ENCODE measurements at places on chromosomes 7 and 10.

- DNase-seq, result no peak
Observed at GRCh38 chr7:2884161-2884560, 40.1 kb upstream of the GNA12 start.

DNA sequence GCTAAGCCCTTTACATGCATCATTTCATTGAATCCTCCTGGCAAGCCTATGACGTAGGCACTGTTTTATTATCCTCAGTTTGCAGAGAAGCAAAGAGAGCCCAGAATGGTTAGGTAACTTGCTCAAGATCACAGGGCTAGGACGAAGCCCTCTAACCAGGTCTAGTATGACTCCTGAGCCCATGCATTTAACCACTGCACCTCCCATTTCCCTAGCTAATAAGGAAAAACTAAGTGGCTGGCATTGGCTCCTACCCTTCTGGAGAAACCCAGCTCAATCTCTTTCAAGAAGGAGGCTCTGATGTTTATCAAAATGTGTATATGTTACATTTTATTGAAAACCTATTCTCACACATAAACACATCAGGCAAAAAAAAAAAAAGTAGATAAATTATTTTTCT, 19.8 kb downstream of the MYOF start:
- no peak for DNase-seq

GRCh38 chr7:69622014-69622835, 23.9 kb downstream of the AUTS2 start:
- no peak for DNase-seq

DNA sequence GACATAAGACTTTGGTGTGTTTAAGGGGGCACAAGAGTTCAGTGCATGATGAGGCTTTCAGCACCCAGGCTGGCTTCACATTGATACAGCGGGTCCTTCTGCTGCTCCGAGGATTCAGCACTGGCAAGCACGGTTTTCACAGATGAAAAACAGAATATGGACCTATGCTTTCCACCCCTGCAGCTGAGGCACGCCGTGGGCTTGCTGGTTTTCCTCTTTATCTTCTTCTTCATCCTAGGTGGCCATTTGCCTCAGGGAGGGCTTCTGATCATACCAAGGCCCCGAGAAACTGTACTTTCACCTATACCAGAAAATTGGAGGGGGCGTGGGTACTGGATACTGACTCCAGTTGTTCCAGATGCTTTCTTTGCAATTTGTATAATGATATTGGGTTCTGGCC, 277.1 kb upstream of the ZNF32 start:
- peak; percentile 19 for DNase-seq

GRCh38 chr10:99560277-99561126, 27.8 kb downstream of the NKX2-3 start:
- no peak for DNase-seq

GRCh38 chr10:128130051-128130450, 3.8 kb upstream of the MKI67 start:
- no peak for DNase-seq

- DNase-seq, result no peak
Observed at GRCh38 chr10:43106256-43107091, 29.6 kb downstream of the RET start.

GRCh38 chr7:28976022-28976421, 17.9 kb upstream of the TRIL start:
- no peak for DNase-seq

DNA sequence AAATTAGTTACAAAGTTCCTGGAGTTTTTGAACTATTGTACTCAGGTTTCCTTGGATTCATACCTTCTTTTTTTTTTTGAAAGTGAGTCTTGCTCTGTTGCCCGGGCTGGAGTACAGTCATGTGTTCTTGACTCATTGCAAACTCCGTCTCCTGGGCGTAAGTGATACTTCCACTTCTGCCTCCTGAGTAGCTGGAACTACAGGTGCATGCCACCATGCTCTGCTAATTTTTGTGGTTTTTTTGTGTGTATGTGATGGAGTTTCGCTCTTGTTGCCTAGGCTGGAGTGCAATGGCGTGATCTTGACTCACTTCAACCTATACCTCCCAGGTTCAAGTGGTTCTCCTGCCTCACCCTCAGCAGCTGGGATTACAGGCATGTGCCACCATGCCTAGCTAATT, 22.3 kb downstream of the MCM10 start:
- no peak for DNase-seq

DNA sequence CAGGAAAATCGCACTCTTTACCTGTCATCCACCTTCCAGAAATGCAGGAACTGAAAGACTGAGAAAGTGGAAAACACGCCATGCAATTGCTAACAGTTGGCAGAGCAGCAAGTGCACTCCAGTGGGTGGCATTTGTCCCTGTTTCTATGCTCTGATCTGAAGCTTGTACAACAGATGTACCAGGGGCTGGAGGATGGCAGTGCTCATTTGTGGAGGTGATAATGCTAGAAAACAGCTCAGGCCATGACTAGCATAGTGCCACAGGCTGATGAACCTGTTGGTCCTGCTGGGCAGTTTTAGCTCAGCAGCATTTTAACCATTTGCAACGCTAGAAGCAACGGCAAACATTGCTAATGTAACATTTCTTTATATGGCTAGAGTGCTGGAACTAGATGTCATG, 199.9 kb upstream of the NRP1 start:
- no peak for DNase-seq

DNA sequence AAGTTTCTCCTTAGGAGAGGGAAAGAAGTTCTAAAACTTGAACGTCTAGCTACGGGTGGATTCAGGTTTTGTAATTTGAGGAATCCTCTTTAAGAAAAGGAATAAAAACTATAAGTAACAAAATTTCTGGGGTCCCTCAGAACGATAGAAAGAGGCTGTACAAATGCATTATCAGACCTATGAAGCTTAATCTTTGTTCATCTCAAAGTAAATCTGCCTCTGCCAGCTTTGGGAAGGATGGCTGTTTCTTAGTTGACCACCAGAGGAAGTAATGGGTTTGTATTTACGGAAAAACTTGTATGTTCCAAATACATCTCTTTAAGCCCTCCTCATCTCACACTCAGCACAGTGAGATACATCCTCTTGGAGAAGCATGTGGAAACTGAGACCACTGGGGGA, 864 bp downstream of the PSTK start:
- no peak for DNase-seq

DNA sequence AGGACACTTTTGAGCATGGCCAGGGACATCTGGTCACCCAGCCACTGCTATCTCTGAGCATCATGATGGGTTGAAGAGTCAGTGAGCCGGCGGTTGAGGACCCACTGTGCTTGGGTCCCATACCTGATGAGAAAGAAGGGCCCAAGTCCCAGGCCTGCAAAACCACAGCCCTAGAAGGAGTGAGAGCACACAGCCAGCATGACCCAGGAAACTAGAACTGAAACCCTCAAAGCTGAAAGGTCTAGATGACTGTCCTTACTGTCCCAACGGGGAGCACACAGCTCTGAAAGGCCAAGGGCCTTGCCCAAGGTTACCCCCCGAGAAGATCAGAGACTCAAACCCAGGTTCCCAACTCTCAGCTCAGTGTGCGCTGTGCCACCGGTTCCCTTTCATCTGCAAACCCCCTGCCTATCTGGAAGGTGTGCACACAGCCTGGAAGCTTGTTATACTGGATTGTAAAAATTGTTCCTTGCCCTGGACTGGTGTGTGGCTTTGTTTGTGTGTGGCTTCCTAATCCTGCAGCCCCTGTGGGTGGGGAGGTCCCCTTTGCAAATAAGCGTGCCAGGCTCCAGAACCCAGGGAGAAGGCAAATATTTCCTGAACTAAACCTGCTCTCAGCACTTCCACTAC, 22.6 kb upstream of the PSAP start:
- no peak for DNase-seq

DNA sequence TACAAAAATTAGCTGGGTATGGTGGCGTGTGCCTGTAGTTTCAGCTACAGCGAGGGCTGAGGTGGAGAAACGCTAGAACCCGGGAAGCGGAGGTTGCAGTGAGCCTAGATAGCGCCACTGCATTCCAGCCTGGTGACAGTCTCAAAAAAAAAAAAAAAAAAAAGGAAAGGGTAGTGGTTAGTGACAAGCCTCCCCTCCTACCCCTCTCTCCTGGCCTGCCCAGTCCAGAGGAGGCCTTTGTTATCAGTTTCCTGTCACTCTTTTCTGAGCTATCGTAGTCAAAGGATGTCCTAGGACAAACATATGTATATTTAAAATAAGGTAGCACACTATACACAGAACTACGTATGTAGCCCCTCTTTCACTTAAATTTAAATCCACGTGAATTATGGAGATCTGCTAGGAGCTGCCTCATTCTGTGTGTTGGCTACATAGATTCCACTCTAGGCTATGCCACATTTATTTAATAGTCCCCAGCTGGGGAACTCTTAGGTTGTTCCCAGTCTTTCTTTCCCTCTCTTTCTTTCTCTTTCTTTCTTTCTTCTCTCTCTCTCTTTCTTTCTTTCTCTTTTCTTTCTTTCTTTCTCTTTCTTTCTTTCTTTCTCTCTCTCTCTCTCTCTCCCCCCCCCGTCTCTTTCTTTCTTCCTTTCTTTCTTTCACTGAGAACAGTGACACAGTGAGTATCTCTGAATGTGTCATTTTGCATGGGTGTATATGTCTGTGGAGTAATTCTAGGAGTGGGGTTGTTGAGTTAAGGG, 3.9 kb downstream of the TSPAN15 start:
- no peak for DNase-seq

DNA sequence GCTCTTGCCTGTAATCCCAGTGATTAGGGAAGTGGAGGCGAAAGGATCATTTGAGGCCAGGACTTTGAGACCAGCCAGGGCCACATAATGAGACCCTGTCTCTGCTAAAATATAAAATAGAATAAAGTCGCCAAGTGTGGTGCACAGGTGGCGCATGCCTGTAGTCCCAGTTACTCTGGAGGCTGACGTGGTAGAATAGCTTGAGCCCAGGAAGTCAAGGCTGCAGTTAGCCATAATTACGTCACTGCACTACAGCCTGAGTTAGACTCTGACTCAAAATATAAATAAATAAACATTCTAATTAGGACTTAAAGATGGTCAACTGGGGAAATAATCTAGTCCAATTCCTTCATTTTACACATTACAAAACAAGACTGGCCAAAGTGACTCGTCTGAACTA, 768 bp downstream of the CHCHD2 start:
- no peak for DNase-seq

DNA sequence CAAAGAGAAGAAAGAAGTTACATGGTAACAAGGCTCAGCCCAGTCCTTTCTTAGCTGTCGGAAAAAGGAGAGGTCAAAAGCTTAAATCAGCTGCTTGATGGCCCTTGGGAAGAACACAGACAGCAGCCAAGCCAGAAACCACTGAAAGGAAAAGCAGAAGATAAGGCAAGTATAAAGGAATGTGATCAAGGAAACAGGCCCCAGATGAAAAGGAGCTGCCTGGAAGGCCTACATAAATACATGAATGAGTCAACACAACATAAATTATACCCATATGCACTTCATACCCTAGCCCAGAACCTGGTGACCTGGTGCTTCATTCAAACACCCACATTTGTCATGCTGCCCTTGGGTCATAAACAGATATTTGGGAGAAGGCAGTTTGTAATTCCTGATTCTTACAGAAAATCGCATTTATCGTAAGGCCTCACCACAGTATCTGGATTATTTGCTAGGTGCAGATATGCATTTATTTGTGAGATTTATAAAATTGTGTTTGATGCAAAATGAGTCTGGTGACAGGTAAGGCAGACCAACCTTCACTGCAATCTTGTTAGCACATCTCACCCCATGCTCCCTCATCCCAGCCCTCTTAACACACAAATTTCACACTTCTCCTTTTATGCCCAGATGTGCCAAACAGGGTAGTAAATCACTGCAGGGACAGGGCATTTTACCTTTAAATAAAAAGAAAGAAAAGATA, 94.9 kb upstream of the KCNIP2 start:
- DNase-seq, result no peak

DNA sequence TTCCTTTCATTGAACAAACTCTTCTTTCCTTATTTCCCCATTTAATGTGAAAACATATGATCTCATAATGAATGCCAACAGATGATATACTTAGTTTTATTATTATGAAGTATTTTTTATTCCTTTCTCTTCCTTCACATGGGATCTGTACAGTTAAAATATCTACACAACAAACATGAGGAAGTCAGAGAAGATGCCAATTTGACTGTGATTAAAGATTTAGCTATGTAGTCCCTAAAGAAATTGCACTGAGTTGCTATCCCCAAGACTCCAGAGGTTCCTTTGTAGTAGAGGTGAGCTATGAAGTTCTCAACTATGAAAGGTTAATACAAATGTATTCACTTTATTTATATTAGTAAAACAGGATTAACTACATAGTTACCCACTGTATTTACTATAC, 60.6 kb upstream of the LRRN3 start:
- no peak for DNase-seq

GRCh38 chr7:3260401-3260715, 40.7 kb upstream of the SDK1 start:
- no peak for DNase-seq

DNA sequence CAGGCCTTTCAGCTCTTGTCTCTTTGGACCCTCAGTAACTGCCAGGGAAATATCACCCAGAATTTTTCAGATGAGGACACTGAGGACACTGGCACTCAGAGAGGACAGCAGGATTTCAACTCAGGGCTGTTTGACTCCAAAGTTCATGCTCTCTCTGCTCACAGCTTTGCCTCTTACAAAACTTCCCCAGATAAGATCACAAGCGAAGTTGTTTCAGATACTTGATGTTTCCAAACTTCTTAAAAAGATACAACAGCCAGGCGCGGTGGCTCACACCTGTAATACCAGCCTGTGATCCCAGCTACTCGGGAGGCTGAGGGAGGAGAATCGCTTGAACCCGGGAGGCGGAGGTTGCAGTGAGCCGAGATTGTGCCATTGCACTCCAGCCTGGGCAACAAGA, 32.4 kb upstream of the ZRANB1 start:
- no peak for DNase-seq

GRCh38 chr10:74051736-74052342, 53.9 kb downstream of the VCL start:
- no peak for DNase-seq

DNA sequence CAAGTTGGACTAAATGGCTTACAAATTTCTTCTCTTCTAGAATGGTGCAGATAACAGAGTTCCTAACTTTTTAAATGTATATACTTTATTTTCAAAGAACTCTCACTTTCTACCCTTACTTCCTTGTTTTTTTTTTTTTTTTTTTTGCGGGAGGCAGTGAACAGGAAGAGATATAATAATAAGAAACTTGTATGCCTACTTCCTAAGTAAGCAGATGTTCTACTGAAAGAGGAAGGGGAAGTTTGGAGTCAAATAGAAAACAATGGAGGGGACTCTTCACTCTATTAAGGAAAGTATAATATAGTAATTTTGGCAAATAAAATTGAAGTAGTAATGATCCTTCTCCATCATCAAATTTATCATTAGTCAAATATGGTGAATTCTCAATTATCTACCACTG, 754.0 kb downstream of the KCNMA1 start:
- no peak for DNase-seq

Measured in coronary artery (tissue), 2 donors.